CD4-positive, alpha-beta T cell treated with Interleukin-4 for 4 hours (primary cell): ENCODE measurements at places on chromosomes 2 and 18.

GRCh38 chr2:30708491-30709290 is 98.6 kb downstream of the CAPN13 start:
- DNase-seq: no peak

GRCh38 chr2:165905854-165906253 is 47.7 kb downstream of the TTC21B start:
- DNase-seq: no peak

GRCh38 chr2:149537092-149537726 is 50.4 kb downstream of the MMADHC start:
- DNase-seq: peak; percentile 26

- DNase-seq: no peak
These were observed 146.9 kb upstream of the POU3F3 start for GRCh38 chr2:104707056-104707455.

DNA sequence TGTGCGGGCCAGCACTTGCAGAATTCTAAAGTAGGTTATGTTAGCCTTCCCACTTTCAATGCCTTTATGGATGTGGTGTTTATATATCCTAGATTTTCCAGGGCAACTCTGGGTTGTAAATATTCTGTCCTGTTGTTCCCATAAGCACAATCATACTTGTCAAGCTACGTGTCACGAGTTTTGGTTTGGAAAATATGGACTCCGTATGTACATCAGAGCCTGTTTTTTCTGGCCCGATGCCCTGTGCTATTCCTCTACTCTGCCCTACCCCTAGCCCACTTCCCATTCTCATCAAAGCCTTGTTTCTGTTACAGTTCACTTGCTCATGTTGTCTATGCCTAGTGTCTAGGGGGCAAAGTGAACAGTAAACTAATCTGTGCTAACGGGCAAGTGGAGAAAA is 27.0 kb upstream of the ZEB2 start:
- no peak for DNase-seq

GRCh38 chr2:219441451-219442255 is 7.0 kb downstream of the SPEG start:
- DNase-seq: peak; percentile 30

DNA sequence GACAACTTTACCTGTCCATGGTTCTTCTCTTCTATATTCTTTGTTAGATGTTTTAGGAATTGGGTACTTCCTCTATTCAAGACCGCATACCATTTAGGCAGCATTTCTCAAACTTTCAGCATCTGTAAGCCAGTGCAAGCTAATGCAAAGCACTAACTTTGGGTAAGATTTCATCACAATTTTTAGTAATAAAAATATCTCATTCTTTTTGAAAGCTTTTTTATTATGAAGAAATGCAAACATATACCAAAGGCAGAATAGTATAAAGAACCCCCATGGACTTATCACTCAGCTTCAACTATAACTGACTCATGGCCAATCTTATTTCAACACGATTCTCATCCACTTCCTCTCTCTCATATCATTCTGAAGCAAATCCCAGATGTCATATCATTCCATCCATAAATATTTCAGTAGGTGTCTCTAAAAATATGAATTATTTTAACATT is 32.9 kb downstream of the INO80C start:
- DNase-seq: no peak

GRCh38 chr18:74935434-74935833 is 273.5 kb downstream of the PTGR3 start:
- no peak for DNase-seq

DNA sequence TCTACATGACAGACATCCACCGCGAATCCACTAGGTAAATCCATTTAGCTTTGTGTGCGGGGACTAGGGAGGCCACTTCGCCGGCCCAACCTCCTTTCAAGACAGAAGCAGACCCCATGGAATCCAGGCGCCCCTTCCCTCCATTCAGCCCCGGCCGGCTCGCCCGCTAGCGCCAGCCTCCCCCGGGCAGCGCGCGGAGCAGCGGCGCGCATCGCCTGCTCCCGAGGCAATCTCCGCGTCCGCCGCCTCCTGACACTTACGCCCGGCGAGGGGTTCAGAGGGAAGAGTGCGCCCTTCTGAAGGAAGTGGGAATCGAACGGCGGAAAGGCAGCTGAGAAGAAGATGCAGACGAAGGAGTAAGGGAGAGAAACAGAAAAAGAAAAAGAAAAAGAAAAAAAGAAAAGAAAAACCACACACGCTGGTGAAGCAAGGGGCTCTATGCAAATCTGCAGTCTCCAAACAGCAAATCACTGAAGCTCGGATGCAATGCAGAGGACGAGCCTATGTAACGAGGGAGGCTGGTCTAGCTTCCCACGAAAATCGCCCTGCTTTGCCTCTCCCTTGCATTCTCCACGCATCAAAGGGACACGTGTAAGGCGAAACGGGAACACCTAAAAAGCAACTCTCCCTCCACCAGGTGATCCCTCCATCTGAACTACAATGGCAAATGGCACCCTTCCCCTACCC is 684.4 kb downstream of the NRXN1 start:
- DNase-seq: no peak

GRCh38 chr2:26011990-26012856 is 21.7 kb upstream of the RAB10 start:
- DNase-seq: no peak

GRCh38 chr2:85791704-85792565 is 38.1 kb downstream of the ATOH8 start:
- no peak for DNase-seq

GRCh38 chr2:203328760-203329540 is 756 bp downstream of the ABI2 start:
- peak; percentile 11 for DNase-seq

DNA sequence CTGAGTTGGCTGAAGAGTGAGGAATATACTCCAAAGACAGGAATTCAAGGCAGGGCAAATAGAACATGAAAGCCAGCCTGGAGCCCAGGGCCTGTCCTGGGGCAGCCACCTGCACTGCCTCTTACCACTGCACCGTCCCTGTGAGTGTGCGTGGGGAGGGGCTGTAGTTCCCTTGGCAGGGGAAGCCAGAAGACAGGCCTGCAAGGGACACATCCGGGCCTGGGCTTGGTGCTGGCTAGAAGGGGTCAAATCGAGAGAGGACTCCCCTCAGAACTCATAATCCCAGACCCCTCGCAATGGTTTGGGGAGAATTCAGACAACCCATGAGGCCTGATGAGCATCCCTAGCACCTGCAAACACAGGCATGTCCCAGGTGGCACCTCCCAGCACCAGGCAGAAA is 87.0 kb downstream of the HDAC4 start:
- DNase-seq: no peak
